Mammary epithelial cell (primary cell): ENCODE measurements at places on chromosomes 1 and 21.
A peak's percentile ranks its signal among the peaks of the same experiment; 100 is the strongest.

- DNase-seq: no peak
Measured at GRCh38 chr1:97017895-97018294, 296.3 kb downstream of the PTBP2 start.

DNA sequence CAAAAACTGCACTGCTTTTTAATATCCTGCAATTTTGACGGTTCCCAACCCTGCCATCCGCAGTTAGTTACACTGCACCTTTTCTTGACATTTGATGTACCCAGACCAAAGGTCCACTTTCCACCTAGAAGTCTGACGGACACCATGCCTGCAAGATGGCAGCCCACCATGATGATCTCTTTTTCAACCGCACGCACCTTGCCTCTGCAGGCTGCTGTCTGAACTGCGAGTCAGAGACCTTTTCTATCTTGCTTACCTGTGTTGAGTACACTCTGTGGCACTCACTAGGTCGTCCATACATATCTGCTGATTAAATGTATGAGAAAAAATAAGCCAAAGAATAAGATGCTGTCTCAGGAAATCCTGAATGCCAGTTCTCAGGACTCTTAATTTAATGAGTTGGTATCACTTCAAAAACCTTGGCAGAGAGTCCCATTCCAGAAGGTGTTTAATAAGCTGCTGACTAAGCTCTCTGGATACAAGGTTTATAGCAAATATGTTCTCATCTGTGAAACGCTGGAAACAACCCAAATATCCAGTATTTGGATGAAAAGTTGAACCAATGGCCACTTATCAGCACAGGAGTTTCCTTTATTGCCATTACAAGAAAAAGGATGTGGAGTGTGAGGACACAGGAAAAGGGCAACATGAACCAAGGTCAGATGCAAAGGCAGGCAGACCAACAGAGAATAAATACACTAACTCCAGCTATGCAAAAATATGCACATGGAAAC, 37.9 kb downstream of the GNG12 start:
- no peak for DNase-seq

DNA sequence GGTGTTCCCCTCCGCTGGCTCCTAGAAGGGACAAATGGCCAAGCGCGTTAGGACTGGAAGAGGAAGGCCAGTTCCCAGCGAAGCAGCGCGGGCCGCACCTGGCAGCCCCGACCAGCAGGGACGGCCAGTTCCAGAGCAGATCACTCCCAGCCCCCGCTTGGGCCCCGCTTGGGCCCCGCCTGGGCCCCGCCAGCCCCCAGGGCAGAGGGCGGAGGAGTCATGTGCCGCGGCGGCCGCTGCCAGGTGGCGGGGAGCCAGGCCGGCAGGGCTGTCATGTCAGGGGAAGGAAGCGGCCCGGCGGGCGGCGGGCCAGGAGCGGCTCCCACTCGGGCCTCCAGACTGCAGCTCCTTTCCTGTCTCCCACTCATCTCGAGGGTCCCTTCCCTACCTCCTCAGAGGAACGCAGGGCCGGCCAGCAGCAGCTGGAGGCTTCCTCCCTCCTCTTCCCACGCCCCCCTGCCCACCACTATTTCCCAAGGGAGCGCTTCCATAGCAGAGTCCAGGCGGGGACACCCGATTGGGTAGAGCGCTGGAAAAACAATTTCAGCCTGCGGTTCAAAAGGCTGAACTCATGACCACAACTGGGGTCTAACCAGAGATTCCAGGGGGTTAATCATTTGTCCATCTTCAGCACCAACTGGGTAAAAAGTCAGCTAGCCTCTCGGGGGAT, 16.5 kb downstream of the ZNF697 start:
- peak; percentile 64 for DNase-seq

GRCh38 chr21:45800339-45801080, 157.0 kb downstream of the PCBP3 start:
- DNase-seq: no peak

GRCh38 chr1:2951856-2952255, 69.4 kb upstream of the ACTRT2 start:
- no peak for DNase-seq
